Activated CD8-positive, alpha-beta memory T cell treated with anti-CD3 and anti-CD28 coated beads for 24 hours (primary cell): ENCODE measurements at places on chromosomes 7 and 10.

GRCh38 chr7:157514306-157514705 lies 177.5 kb downstream of the DNAJB6 start:
- DNase-seq = peak; percentile 47

DNA sequence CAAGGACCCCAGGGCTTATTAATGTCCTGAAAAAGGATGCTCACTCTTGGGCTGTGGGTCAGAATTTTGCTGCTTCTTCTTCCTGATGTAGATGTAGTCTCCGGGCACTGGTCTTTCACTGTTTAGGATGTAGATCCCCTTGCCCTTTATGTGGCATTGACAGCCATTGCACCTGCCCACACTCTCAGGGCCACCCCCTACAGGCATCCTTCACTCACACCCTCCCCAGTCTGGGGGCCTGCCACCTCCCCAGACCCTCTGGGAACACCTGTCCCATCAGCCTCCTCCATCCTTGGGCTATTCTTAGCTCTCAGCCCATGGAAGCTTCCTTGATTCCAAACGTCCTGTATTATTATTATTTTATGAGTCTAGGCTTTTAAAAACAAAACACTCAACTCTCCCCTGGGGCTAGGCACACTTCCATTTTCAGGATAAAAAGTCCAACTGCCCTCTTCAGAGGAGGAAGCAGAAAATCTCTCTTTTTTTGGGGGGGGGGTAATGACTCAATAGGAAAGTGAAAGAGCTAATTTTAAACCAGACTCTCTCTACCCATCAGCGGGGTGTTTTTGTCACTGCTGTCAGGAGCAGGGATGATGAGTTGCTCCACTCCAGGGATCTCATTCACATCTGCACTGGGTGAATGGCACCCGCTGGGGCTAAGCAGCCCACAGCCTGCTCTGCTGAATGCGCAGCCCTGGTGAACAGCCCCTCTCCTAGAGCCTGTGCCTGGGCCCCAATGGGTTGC lies 11.5 kb upstream of the KLRG2 start:
- no peak for DNase-seq

GRCh38 chr7:23373151-23374004 lies 74.2 kb downstream of the MALSU1 start:
- peak; percentile 70 for DNase-seq

- DNase-seq = no peak
These were observed 78.3 kb downstream of the LRRC17 start for GRCh38 chr7:102991077-102991539.
